ENCODE measurements at places on chromosomes 5 and 9.

DNA sequence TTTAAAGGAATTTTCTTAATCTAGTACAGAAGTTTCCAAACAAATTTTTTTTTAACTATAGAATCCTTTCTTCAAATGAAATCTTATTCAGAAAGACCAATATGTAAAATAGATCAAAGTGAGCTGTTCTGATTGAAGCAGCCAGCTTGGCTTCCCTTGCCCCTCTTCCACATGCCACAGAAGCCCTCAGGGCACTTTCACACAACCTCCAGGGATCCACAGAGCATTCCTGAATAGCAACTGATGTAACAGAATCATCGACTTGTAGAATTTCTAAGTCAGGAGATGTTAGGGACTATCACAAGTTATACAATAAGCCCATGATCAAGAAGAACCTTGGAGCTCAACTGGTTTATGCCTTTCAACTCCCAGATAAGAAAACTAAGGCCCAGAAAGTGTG is 427.8 kb upstream of the C9orf72 start:
- no peak for DNase-seq

- no peak for DNase-seq
Observed at GRCh38 chr9:97412626-97413385, 910 bp downstream of the TDRD7 start.

- no peak for DNase-seq
Observed at GRCh38 chr9:87533271-87533670, 35.6 kb downstream of the DAPK1 start.

- DNase-seq = no peak
Observed at GRCh38 chr9:87263291-87263690, 234.4 kb upstream of the DAPK1 start.

GRCh38 chr9:95044731-95045508 is 272.6 kb downstream of the FANCC start:
- no peak for DNase-seq

GRCh38 chr9:99826579-99826978 is 4.9 kb downstream of the NR4A3 start:
- no peak for DNase-seq

DNA sequence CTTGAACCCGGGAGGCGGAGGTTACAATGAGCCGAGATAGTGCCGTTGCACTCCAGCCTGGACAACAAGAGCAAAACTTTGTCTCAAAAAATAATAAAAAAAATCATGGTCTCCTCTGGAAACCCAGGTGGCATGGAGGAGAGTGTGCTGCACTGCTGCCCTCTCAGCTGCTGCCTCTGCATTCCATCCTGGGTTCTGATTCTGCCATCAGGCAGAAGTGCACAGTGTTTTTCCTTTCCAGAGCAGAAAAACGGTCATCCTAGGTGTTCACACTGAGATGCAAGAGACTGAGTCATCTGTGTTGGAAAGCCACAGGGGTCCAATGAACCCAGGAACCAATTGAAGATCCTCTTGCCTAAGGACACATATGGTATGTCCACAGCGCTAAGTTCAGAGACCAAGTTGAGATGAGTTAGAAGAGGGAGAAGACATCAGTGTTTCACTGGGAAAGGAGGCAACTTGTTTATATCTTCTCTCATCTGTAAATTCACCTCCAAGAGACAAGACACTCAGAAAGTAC is 88.8 kb upstream of the DMRT1 start:
- no peak for DNase-seq

DNA sequence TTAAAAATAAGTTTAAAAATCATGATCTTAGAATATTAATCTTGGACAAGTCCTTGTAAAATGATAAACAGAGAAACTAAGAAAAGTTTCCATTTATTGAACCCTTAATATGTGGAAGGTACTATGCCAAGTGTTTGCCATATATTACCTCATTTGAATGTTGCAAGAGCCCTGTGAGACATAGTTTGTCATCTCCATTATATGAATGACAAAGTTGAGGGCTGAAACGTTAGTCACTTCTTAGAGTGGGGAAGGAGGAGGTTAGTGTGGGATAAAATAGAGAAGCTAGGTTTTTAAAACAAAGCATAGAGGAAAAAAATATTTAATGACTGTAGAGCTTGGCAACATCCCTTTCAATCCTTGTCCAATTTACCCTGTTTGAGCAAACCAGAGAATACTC is 2.0 kb downstream of the TNC start:
- no peak for DNase-seq

- no peak for DNase-seq
Observed at GRCh38 chr9:89917861-89918260, 313.0 kb downstream of the GADD45G start.

DNA sequence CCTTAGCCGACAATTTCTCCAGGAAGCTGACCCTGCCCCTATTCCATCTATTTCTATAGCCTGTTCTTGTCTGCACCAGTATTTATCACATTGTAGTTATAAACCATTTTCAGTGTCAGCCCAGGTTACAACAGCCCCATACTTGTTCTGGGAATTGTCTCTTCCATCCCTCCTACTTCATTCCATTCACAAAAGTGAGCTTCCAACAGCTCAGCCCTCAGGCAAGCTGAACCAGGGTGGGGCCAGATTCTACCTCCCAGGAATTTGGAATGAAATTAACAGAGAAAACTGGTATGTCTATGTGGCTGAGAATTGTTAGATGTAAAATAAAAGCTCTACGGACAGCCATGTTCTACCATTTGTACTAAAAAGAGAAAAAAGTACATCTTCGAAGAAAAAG is 36.1 kb downstream of the STRBP start:
- no peak for DNase-seq

GRCh38 chr5:13648822-13649221 is 295.7 kb downstream of the DNAH5 start:
- DNase-seq = no peak

DNA sequence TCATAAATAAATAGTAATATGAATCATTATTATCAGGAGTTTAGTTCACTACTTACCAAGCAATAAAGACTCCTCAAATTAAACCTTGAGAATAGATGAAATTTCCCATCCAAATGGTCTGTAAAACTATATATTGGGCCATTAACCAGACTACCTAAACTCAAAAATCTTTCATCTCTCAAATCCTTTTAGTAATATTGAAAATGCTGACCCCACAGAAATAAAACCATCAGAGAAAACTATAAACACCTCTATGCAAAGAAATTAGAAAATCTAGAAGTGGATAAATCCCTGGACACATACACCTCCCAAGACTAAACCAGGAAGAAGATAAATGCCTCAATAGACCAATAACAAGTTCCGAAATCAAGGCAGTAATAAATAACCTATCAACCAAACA is 723.2 kb downstream of the TLE4 start:
- no peak for DNase-seq

DNA sequence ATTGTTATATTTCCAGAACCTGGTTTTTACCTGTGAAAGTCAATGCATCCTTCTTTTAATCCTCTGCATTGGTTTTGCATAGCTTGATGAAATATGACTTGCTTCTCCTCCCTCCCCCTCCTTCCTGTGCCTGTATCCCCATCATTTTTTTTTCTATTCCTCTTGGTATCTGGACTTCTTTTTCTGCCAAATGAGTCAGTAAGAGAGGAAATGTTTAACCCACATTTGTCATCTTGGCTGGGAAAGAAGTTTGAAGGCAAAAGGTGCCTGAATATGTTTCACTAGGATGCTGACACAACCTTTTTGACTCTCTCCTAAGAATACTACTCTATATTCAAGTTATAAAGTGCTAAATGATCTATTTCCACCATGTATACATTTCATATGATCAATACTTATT is 35.5 kb upstream of the CDKN2B start:
- DNase-seq = no peak

DNA sequence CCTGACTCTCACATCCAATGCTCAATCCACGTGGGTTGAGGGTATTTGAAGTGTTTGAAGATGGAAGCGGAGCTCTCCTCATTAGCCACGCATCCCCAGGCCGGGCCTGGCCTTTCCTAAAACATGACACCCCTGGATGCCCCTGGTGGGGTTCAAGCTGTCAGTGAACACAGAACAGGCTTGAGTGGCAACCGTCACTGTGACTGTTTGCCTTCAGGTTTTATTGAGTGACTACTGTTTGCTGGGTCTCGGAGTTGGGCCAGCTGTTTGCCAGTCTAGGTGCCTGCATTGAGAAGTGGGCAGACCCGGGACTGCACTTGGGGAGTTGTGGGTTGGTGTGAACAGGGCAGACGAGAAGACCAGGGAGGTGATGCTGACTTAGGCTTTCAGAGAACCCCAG is 7.8 kb upstream of the OLFM1 start:
- no peak for DNase-seq

GRCh38 chr5:40829748-40830533 is 5.1 kb downstream of the RPL37 start:
- no peak for DNase-seq

DNA sequence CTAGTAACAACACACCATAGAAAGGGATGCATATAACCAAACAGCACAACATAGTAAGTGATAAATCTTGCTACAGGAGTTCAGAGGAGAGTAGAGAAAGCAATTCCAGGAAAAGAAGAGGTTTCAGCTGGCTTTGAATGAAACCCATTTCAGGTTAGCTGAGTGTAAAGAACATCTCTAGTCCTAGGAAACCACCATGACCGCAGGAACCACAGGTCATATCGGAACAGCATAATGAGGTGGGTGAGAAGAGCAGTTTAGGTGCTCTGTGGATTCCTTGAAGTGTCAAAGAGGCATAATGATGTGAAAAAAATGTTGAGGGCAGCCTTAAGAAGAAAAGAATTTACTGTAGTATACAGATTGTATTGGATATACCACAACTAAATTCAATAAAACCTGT is 507.5 kb downstream of the MTRR start:
- DNase-seq = no peak

DNA sequence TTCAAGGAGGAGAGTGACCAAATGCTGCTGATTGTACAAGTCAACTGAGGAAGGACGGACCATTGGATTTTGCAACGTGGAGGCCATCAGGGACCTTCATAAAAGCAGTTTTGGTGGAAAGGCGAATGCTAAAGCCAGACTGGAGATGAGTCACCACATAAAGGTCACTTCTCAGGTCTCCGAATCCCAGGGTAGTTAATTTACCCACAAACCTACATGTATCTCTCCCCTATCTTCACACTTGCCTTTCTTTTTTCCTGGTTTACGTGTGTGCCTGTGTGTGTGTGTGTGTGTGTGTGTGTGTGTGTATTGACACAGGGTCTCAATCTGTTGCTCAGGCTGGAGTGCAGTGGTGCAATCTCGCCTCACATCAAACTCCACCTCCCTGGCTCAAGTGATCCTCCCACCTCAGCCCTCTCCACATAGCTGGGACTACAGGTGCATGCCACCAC is 4.6 kb upstream of the CTNNA1 start:
- no peak for DNase-seq

- DNase-seq = no peak
Observed at GRCh38 chr9:105967797-105968196, 273.5 kb downstream of the TMEM38B start.

DNA sequence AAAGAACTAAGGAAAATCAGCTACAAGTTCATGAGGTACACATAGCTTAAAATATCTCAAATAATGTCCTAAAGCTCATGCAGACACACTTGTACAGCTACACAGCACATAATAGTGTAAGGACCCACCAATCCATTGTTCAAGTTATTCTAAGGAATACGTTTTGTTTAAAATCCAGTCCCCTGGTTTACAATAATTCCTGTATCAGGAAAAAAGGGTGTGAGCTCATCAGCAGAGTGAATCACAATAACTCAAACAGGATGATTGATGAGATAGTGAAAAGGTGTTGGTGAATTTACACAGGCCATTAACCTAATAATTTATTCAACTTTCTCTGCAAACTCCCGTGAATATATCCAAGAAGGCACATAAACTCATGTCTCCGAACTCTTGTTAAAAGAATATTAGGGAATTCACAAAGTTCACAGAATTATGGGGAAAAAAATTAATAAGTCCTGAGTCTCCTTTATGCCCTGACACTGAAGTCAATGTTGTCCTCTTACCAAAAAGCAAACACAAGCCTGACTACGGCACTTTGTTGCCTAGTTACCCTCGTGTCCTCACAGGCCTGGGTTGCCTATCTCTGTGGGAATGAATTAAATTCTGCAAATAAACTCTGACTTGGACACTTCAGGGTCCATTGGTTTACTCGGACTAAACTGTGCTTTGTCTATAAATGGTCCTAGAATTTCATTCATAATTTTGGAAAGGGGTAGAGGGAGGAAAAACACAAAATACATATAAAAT is 142.8 kb upstream of the PDE4D start:
- no peak for DNase-seq

DNA sequence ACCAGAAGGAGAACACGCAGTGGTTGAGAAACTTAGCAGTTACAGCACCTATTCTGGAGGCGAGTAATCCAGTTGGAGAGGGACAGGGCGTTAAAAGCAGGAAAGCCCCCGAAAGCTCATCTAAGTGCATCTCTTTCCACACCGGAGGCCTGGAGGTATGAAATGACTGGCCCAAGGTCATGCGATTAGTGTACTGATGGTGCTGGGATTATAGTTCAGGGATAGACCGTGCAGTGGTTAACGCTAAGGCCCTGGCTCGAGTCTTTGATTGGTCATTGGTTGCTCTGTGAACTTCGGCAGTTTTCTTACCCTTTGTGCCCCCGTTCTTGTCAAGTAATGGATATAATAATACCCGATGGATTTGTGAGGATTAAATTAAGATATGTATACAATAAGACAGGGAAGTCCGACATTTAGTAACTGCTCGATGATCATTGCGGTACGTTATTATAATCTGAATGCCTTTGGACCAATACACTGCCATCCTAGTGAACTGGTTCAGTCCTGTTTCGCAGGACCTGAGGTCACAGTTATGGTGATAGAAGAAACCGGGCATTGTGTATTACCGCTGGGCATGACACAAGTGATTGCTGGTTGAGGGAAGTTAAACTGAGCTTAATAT is 960 bp downstream of the CANX start:
- DNase-seq = no peak

DNA sequence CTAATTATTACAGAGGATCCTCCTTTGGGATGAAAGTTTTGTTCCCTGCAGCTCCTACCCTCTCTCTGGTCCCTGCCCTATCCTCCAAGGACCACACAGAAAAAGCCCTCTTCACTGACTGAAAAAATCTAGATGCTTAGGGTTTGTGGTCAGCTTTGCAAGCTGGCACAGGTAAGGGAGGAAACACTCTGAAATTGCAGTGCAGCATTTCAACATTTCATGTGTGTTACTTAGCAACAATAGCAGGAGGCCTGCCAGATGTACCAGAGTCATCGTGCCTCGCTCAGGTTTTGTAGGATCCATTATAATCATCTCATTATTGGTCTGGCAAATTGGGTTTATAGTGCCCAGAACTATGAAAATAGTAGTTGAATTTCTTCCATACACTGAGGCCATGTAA is 109.5 kb downstream of the PALM2AKAP2 start:
- no peak for DNase-seq

- DNase-seq = no peak
Observed at GRCh38 chr5:173703466-173703865, 87.0 kb upstream of the BOD1 start.

DNA sequence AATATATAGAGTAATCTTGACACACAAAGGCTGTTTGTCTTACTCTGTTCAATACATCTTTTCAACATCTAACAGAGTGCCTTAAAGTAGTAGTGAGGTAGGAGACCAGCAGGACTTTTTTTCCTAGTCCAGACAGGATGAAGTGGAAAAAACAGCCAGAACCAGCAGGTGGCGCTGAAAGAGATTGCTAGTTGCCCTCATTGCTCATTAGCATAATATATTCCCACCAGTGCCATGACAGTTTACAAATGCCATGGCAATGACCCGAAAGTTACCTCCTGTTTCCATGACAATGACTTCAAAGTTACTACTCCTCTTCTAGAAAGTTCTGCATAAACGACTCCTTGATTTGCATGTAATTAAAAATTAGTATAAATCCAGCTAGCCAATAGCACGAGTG is 387.4 kb downstream of the ACTL7B start:
- DNase-seq = no peak

All from stimulated activated CD8-positive, alpha-beta memory T cell treated with anti-CD3 and anti-CD28 coated beads, Interleukin-7, amount 100 ng/mL, for 4 hours (primary cell).